ENCODE measurements at places on chromosomes 5 and 9. TPM values are rescaled to one million over a fixed set of nuclear protein-coding genes. Genes with fewer than 3 reads are reported as not detected.

CDK7 gene
- total RNA-seq, result 21.4 TPM

DNA sequence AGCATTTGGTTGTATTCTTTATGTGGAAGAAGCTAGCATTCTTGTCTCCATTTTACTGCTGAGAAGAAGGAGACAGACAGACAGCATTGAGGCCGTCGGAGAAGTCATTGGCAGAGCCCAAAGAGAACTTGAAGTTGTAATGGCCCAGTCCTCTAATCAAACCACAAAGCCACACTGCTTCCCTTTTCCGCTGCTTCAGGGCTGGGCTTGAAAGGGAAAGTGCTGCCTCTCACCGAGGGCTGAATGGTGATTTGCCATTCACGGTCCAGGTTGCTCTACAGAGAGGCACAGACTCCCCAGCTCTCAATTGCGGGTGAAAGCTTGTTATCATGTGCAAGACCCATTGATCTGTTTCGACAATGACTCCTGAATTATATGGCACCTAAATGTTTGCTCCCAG, 25.6 kb upstream of the POU4F3 start:
- H3K36me3 ChIP-seq, result no peaks in the 10 kb centered on the region
- no peak overlapping the region for H3K27ac ChIP-seq
- H3K4me3 ChIP-seq, result no peak overlapping the region
- peaks cover 3% of the 10 kb centered on the region for H3K27me3 ChIP-seq
- no peaks in the 10 kb centered on the region for H3K4me1 ChIP-seq

PCDHB4 gene
- 2.3 TPM for total RNA-seq

GRCh38 chr9:92989561-92989960, 42.2 kb downstream of the FGD3 start:
- no peaks in the 10 kb centered on the region for H3K4me1 ChIP-seq
- H3K27me3 ChIP-seq, result no peaks in the 10 kb centered on the region
- H3K4me3 ChIP-seq, result no peak overlapping the region
- DNase-seq, result no peak
- peaks cover 11% of the 10 kb centered on the region for H3K36me3 ChIP-seq
- no peak overlapping the region for H3K27ac ChIP-seq

STPG3 gene
- total RNA-seq, result not detected
